WTC11 (cell line): ENCODE measurements at places on chromosomes 1 and 21. TPM values are rescaled to one million over a fixed set of nuclear protein-coding genes. Genes with fewer than 3 reads are reported as not detected.

HECTD3 gene
- total RNA-seq, result 33.2 to 39.5 TPM (median 35.1 TPM) in 3 replicates

OXCT2 gene
- 1.7 to 2.4 TPM (median 2.3 TPM) in 3 replicates for total RNA-seq

AADACL4 gene
- total RNA-seq, result 0.11 TPM in 1 of 3 replicates, not detected in the others

DNA sequence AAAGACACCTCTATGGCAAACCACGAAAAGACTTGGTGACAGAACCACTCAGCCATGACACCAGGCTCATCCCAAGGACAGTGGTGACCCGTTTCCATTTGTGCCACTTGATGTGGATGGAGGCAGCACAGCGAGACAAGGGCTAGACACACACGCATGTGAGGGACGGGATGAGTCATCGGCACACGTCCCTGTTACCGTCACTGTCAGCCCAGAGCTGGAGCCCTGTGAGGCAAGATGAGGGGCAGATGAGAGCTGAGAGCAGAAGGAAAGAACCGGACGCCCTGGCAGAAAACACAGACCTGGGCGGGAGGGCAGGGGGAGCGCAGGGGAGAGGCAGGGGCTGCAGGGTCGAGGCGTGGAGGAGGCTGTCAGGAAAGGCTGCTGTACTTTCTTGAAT, 57.8 kb downstream of the SIK1 start:
- peak overlapping the region; percentile 91 for H3K27ac ChIP-seq
- H3K4me1 ChIP-seq, result peaks cover 21% of the 10 kb centered on the region
- no peak for DNase-seq
- H3K27me3 ChIP-seq, result no peaks in the 10 kb centered on the region
- no peak overlapping the region for H3K4me3 ChIP-seq

ZNF593OS gene
- total RNA-seq, result not detected in 3 replicates

DNA sequence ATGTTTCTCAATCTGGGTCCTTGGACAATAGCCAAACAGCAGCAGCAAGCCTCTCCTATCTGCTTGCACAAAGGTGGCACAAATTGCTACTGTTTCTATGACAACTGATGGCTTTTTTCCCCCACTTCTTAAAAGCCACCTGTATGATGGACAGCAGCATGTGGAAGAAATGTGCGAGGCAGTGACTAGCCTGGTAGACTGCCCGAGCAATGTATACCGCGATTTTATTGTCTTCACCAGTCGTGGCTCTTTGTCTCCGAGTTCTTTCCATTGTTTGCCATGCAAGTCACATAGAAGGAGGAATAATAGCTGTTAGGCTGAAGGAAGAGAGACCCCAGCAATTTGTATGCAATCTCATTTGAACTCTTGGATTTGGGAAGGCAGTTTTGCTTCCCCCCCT, 79.4 kb downstream of the S1PR1 start:
- H3K27me3 ChIP-seq, result peaks cover 45% of the 10 kb centered on the region
- H3K27ac ChIP-seq, result no peak overlapping the region
- no peak overlapping the region for H3K4me3 ChIP-seq
- no peaks in the 10 kb centered on the region for H3K36me3 ChIP-seq
- no peak for DNase-seq
